WTC11 (cell line): ENCODE measurements at places on chromosomes 6 and 20. TPM values are rescaled to one million over a fixed set of nuclear protein-coding genes. Genes with fewer than 3 reads are reported as not detected.
A peak's percentile ranks its signal among the peaks of the same experiment; 100 is the strongest.

DNA sequence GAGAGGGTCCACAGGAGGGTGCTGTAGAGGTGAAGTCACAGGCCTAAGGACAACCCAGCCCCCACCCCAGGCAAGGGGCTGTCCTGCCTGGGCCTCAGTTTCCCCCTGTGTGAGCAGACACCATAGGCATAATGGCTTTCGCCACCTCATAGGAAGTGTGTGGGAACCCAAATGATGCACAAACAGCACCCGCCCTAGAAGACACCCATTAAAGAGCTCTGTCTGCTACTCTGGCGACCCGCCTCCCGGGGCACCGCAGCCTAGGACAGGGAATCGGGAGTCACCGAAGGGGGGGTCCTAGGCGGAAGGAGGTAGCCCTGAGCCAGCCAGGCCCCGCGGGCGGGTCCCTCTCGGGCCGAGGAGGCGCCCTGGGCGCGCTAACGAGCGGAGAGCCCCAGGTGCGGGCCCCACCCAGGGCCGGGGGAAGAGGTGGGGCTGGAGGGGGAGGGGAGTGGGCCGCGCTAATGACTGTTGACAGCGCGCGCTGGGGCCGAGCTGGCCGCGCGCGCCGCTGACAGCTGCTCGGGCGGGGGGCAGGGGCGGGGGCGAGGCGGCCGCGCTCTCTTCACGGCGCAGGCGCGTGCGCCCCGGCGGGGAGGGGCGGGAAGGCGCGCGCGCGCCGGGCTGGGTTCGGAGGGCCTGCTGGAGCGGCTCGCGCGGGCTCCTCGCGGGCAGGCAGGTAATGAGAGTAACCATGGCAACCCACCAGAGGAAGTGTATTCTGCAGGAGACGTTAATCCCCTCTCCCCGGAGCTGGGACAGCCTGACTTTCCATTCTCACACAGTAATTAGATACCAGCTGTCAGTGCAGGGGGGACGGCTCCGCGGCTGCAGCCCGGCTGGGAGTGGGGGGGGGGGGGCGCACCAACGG, 48.9 kb downstream of the NOL4L start:
- peak; percentile 70 for DNase-seq

DNA sequence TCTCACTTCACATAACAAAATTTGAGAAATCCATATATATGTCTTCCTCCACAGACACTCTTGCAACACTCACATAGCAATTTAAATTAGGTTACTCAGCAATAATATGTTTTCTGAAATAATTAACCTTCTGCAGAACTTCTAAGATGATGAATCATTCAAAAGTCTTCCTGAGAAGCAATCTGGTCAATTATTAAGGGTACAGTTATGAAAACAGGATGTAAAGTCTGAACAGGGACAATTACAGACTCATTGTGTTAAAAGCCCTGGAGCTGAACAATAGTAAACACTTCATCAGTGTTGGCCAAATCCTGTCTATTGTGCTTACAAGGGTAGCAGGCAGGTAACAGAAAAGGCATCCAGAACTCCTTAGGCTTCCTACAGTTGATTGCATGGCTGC, 75.4 kb downstream of the FILIP1 start:
- no peak for DNase-seq

DNA sequence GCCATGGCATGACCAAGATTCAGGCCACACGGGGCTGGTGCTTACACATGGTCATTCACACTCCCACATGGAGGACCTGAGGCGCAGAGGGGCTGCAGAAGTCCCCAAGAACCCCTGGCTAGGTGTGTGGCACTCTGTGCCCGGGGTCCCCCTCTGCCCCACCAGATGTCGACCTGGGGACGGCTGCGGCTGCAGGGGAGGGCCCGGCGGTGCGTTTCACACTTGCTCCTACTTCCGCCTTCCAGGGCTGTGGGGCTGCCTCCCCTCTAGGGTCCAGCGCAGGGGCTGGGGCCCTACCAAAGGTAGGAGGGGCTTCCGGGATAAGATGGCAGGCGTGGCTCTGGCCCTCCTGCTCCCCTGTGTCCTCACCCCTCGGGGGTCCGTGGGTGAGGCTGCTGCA, 81.1 kb upstream of the SLCO4A1 start:
- no peak for DNase-seq

GRCh38 chr6:38959138-38959537, 89.4 kb upstream of the GLP1R start:
- no peak for DNase-seq

- no peak for DNase-seq
Observed at GRCh38 chr20:33894798-33895197, 83.7 kb downstream of the CHMP4B start.

- no peak for DNase-seq
Observed at GRCh38 chr20:44916586-44916985, 6.7 kb downstream of the PABPC1L start.

DNA sequence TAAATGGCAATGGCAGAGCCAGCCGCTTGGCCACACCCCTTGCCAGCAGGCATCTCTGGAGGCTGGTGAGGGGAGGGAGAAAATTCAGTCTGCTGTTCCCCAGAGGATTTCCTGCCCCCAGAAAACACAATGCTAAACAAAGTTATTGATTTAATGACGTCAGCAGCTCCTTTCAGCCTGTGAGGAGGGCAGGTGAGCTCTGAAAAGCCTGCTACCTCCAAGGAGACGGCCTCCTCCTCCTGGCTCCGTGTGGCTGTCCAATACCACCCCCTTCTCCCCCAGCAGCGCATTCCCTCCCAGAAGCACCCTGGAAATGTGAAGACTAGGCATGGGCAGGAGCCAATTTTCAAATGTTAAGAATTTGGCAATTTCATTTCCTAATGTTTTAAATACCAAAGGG, 393.1 kb downstream of the ZFAND3 start:
- DNase-seq = no peak

TTLL9 gene
- 0.39 TPM in 1 of 3 replicates, not detected in the others for total RNA-seq

TMEM244 gene
- total RNA-seq = not detected in 3 replicates

KCNK17 gene
- 2.1 to 2.9 TPM (median 2.7 TPM) in 3 replicates for total RNA-seq

VIP gene
- not detected in 3 replicates for total RNA-seq

MACROD2 gene
- 3.0 to 4.1 TPM (median 3.5 TPM) in 3 replicates for total RNA-seq

RIMS1 gene
- total RNA-seq = 0.69 to 1.1 TPM (median 1.1 TPM) in 3 replicates
